Naive thymus-derived CD8-positive, alpha-beta T cell (primary cell): ENCODE measurements at places on chromosomes 2 and 18. TPM values are rescaled to one million over a fixed set of nuclear protein-coding genes. Genes with fewer than 3 reads are reported as not detected.

GRCh38 chr2:101464841-101465240, 10.1 kb downstream of the RFX8 start:
- DNase-seq: no peak

The GALNT13 gene
- total RNA-seq: not detected

The ZRANB3 gene
- 9.1 TPM for total RNA-seq

The LTBP1 gene
- not detected for total RNA-seq

GRCh38 chr2:138060301-138060635, 96.0 kb downstream of the HNMT start:
- no peak for DNase-seq

The IL36RN gene
- not detected for total RNA-seq

The PLB1 gene
- total RNA-seq: not detected

- DNase-seq: no peak
Measured at GRCh38 chr18:24995056-24995455, 356.9 kb downstream of the ZNF521 start.

DNA sequence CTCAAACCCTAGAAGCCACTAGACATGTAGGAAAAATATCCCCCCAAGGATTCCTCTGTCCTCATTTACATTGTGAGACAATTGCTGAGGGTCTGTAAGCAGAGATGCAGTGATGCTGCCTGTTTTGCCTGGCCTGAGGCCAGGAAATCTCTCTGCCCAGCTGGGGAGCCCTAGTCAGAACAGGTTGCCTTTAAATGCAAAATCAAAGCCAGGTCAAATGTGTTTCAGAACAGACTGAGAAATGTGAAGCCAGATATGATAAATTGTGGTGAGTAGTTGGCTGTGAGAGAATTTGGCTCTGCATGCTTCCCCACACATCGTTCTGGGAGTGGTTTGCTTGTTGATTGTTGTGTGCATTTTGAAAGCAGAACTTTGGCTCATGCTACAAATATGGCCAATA, 38.4 kb upstream of the NXPH2 start:
- no peak for DNase-seq

- DNase-seq: no peak
Measured at GRCh38 chr18:41761333-41762018, 193.6 kb upstream of the PIK3C3 start.

DNA sequence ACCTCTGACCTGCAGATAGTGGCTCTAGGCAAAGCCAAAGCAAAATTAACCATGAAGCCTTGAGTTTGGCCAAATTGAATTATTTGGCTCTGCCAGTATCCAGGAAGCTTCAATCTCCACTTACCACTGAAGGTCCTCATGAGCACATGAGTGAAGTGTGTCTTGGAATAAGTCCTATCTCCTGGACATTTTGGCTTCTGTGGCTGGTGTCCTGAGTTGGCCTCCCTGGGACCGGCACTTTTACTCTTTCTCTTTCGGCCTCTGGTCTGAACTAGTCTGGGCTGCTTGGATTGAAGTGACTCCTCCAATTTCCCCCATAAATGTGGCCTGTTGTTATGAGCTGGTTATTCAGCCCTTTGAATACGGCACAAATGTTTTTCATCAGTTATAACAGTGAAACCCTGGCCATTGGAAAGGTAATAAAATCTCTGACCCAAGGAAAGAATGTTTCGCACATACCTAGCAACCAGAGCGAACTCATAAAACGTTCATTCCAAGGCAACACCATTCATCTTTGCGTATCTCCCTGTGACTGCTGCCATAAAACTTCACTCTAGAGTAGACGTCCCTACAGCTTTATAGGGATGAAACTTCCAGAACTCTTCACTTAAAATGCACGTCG, 216.4 kb downstream of the LPIN1 start:
- DNase-seq: no peak

DNA sequence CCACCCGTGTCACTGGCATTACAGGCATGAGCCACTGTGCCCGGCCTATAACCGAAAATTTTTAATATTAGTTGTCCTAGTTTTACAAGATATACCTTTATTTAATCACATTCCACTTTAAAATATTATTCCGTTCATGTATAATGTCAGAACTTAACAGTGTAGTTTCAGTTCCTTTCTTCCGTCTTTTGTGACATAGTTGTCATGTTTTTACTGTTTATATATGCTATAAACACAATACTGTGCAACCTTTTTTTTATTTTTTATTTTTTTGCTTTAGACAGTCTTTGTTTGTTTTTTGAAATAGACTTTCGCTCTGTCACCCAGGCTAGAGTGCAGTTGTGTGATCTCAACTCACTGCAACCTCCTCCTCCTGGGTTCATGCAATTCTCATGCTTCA, 129.5 kb upstream of the TTC27 start:
- DNase-seq: no peak

The HTR2B gene
- not detected for total RNA-seq
